ENCODE measurements at places on chromosomes 3 and 15.

DNA sequence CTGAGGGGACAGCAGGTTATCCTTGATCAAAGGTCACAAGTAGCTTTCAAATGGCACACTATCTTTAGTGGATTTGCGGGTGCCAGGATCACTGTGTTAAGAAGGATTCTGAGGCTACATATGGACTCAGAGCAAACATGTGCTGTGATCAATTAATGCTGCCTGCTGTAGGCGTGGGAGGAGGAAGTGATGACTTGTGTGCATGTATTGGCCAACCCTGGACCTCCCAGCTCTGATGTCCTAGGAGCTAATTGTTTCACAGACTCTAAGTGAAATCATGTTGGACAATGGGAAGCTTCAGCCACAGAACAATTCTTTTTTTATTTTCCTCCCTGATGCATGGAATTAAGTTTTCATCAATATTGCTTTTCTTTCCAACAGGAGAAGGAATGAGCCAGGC lies 24.4 kb downstream of the FAH start:
- DNase-seq: no peak

DNA sequence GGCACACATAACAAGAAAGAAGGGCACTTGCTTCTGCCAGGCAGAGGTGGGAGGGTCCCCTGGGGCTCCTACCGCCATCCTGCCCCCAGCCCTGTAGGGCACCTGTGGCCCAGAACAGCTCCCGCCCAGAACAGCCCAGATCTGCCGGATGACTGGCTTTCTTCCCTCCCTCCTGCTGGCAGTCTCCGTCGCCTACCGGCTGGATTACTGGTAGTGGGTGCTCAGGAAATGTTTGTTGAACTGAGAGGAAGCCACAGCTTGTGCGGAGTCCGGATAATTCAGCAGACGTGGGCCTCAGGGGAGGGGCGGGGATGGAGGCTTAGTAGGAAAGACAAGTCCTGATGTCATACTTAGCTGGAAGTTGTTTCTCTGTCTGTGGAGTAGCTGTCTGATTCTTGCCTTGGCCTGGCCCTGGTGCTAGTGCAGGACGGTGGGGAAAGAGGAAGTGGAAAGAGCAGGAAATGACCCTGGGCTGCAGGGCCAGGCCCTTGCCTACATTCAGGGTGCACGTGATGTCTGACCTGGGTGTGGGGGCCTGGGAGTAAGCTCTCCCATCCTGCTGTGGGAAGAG lies 6.7 kb downstream of the CCDC9B start:
- DNase-seq: no peak

- DNase-seq: no peak
These were observed 10.5 kb downstream of the GHSR start for GRCh38 chr3:172437713-172438112.

DNA sequence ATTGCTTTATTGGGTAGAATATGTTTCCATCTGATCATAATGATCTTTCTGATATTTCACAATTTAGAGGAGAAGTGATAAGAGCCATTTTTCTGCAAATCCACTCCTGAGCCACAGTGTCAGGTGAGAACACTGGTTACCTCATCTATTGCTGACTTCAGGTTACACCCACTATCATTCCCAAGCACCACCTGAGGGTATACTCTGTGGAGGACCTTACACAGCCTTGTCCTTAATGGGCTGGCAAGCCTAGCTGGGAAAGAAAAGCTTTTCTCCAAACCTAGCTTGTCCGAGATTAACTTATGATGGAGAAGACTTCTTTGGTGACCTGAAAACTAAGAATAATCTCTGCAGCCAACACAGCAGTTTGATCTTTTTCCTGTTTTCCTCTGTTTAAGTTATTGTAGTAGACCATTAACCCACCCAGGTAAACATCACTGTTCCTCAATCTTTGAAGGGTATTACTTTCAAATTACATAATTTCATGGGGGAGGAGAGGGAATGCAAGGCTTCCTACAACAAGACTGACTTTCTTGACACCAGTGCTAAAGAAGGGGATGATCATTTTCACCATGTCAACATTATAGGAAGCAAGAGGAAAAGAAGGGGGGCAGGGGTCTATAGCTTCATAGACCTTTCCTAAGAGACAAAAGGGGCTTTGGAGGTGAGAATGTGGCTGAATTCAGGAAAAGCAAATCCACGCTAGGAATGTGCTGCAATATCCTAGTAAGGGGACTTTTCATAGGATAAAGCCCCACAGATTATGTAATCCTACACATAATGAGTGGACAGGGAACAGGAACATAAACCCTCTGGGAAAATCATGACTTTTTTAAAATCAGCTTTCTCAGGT lies 1.7 kb downstream of the NCEH1 start:
- no peak for DNase-seq

DNA sequence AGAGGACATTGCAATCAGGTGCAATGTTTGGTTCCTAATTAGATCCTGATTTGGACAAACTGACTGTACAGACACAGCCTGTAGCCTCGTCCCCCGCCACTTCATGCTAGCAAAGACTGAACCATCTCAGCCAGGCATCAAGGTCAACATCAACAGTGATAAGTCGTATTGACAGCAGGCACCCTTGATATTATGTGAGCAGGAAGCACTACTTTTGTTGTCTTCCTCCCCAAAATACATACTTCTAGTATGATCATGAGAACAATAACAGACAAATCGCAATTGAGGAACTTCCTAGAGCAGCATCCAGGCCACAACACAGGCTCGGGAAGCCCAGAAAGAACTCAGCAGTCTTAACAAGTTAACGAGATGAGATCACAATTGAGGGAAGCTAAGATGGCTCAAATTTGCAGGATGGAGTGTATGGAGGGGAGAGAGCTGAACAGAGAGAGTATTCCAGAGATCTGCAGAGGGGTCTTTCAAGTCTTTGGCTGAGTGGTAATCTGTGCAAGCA lies 20.4 kb downstream of the TGM5 start:
- no peak for DNase-seq

- DNase-seq: no peak
These were observed 10.7 kb upstream of the CNTN6 start for GRCh38 chr3:1082108-1082507.

DNA sequence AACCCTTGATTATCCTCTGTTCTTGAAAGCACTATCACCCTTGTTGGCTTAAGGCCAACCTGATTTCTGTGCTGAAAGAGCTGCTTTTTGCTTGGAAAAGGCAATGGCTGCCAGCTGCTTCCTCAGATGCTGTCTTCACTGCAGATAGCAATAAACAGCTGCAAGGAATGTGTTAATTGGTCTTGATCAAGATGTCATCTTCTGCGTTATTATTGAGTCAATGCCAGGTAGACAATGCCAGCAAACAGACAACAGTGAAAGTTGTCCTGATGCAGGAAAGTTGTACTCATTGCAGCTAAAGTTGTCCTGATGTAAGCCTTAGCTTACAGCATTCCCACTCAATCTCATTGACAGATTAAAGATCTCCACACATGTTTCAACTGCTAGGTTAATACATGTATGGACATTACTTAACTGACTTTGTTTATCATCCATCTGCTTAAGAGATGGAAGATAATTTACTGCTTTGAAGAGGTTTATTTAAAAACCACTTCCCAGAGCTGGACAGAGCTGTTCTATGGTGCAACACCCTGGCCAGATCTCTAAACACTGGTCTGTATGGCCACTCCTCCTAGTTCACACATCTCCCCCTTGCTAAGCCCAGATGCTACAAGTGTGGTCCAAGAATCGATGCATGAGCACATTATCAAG lies 251.0 kb upstream of the MCTP2 start:
- DNase-seq: no peak

DNA sequence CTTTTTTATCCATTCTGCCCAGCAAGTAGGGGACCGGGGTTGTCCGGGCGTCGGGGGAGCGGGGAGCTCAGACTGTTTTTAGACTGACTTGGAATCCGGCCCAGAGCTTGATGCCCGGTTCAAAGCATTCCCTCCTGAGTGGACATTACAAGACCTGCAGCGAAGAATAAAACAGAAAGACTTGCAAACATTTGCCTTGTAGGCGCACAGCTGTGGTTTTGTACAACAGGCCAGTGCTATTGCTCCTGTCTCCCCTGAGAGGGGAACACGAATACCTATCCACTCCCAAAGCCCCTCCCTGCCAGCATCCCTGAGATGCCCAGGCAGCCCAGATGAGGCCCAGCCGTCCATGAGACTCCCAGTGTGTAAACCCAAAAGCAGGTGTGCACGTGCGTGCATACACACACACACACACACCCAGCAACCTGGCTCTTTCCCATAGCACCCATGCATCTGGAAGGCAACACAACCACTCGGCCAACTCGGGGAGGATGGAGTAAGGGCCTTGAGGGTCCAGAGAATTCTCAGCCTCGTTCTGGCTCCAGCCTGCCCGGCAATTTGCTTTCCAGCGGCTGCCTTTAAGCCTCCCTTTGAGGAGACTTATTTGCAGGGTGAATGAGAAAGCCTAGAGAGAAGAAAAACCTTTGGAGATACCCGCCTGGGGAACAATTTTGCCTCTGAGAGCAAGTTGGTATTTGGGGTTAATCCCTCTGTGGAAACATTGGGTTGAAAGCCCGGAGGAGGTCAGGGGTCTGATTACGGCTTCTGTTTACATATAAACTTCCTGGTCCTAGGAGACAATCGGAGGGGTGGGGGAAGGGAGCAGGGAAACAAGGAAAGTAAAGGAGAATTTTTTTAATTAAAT lies 161.0 kb upstream of the HES1 start:
- no peak for DNase-seq

GRCh38 chr3:11514191-11514821 lies 129.4 kb downstream of the VGLL4 start:
- no peak for DNase-seq

- no peak for DNase-seq
These were observed 258.9 kb downstream of the PDZRN3 start for GRCh38 chr3:73365756-73366397.

DNA sequence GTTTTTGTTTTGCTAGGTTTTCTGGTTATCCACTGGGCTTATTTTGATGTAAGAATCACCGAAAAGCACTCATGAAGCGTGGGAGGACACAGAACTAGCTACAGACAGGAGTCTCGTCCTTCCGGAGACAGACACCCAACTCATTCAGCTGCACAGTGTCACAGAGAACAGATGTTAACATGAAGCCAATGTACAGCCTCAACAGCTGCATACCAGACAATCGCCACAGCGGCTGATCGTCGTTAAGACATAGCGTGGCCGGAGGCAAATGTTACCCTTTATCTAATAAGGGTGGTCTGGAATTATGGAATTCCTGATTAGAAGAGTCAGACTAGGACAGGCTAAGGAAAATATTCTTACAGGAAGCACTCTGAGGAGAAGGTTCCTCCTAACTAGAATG lies 1.1 kb upstream of the PYGO1 start:
- DNase-seq: no peak

DNA sequence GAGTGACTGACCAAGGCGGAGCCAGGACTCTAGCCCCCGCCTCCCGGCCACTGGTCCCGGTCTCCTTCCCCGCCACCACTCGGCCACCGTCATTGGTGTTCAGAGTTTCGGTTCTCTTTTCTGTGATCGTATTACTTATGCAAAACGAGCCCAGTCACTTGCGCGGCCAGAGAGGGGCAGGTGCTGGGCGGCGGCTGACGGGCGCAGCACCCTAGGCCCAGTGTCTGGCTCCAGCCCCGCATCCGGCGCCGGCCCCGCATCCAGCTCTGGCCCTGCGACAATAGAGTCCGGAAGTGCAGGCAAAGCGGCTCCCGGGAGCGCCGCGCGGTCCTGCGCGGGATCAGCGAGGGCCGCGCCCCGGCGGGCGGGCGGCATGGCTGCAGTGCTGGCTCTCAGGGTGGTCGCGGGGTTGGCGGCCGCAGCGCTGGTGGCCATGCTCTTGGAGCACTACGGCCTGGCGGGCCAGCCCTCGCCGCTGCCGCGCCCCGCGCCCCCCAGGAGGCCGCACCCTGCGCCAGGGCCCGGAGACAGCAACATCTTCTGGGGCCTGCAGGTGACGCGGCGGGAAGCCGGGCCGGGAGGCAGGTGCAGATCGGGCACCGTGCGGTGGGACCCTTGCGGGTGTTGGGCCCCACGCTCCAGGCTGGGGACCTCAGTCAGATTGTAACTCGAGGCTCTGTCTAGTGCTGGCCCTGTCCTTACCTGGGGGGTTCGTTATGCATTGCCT lies at the start of gene TMEM62:
TSS of gene TMEM62 (plus strand) at position 157 of the 727 bp plus-strand sequence. CDS start at position 374, 217 bp downstream.
- no peak for DNase-seq
